AG04450 (cell line): ENCODE measurements at places on chromosomes 12 and 14.

DNA sequence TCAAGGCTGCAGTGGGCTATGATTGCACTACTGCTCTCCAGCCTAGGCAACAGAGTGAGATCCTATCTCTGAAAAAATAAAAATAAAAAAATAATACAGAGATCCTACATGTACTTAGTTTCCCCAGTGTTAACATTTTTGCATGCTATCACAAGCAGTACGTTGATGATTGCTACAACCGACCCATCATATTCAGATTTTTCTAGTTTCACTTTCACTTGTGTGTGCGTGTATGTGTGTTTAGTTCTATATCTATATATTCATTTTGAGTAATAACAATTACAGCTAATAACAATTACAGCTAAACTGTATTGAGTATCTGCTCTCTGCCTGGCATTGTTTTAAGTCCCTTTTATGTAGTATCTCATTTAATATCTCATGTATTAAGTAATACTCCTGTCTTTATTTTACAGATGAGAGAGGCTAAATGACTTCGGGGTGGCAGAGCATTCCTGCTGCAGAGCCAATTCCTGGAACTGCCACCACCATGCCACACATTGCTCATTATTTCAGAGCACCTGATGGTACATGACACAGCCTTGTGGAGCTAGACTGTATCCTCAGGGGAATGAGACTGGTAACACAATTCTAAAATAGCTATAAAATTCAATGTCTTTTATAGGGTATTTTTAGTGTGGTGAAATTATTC is 153.1 kb downstream of the BCAT1 start:
- DNase-seq = no peak

- no peak for DNase-seq
These were observed 315.6 kb upstream of the PRKD1 start for GRCh38 chr14:30243207-30243606.

DNA sequence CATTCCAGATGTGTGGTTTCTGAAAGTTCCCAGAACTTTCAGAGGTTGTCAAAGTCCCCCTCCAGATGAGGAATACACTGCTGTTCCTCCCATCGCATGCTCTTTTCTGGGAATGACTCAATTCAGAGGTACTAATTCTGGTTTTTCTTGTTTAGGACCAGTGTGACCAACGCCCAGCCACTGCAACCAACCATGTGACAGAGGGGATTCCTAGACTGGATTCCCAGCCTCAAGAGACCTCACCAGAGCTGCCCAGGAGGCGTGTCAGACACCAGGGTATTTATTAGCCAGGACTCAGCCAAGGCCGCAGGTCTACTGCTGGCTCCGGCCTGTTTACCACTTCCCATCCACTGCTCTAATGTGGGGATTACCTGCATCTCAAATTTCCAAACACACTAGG is 24.2 kb downstream of the TRAFD1 start:
- DNase-seq = no peak

DNA sequence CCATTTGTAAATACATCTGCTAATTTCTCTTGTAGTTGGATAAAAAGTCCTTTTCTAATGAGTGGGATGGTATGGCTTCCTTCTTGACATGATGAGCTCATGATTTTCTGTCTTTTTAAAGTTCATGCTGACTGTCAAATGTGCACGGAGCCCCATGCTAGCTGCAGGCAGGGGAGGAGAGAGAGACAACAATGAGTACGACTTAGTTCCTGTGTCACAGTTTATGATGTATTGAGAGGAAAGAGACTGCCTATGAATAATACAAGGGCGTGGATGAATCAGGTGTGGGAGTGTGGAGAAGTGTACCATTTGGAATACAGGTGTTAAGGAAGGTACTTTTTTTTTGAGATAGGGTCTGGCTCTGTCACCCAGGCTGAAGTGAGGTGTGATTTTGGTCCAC is 10.7 kb upstream of the TBC1D30 start:
- no peak for DNase-seq

GRCh38 chr12:43501703-43502102 is 50.3 kb downstream of the ADAMTS20 start:
- peak; percentile 1 for DNase-seq

- no peak for DNase-seq
These were observed 35.1 kb downstream of the NINJ2 start for GRCh38 chr12:627863-628741.

DNA sequence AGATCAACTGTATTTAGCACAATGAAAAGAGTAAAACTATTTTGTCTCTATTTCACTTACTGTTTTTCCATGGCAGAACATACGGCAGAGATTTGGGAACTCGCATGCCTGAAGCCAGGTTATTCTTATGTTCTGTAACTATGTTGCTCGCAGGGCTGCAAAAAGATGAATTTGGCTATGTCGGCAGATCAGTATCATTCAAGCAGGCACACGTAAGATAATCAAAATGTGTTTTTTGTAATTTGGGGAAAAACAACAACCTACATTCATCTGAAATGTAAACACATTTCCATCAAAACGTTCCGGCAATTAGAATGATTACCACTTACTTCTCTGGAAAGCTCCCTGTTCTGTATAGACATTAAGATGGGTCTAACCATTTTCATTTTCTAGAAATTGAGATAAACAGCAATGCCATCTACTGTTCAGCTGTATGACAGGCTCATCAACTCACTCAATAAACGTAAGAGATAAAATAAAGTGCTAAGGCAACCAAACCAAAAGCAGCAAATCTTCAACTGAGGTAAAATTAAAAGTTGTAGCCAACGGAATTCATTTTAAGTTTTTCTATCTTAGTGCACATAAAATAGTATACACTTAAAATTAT is 13.0 kb downstream of the GTSF1 start:
- no peak for DNase-seq

DNA sequence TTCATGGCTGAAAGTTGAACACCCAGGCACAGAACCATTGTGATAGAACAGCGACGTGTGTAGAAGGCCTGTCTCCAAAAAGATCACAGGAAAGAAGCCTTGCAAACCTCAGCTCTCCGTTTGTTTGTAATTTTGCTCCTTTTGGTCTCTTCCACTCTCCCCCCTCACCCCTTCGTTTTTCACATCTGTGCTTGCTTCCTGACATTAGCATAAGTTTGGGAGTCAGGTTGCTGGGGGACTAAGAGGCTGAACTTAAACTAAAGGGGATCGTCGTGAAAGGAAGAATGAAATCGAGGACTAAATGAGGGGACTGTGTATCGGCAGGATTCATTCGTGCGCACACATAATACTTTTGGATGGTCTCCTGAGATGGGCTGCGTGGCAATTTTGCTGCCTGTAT is 200.6 kb downstream of the BCAT1 start:
- no peak for DNase-seq

GRCh38 chr12:118166946-118167345 is 31.0 kb downstream of the PEBP1 start:
- DNase-seq = no peak

DNA sequence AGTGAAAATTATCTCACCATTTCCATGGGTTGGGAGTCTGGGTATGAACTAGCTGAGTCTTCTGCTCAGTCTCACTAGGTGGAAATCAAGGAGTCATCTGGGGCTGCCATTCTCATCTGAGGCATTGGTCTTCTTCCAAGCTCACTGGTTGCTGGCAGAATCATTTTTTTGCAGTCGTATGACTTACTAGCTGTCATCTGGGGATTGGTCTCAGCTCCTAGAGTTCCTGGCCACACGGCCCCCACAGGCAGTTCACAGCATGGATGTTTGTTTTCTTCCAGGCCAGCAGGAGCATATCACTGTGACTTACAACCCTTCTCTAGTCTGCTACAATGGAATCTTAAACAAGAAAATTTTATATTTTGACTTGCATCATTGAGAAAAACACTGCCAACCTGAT is 18.6 kb upstream of the OR10AD1 start:
- no peak for DNase-seq
